ENCODE measurements at places on chromosomes 7 and 10. TPM values are rescaled to one million over a fixed set of nuclear protein-coding genes. Genes with fewer than 3 reads are reported as not detected.

DNA sequence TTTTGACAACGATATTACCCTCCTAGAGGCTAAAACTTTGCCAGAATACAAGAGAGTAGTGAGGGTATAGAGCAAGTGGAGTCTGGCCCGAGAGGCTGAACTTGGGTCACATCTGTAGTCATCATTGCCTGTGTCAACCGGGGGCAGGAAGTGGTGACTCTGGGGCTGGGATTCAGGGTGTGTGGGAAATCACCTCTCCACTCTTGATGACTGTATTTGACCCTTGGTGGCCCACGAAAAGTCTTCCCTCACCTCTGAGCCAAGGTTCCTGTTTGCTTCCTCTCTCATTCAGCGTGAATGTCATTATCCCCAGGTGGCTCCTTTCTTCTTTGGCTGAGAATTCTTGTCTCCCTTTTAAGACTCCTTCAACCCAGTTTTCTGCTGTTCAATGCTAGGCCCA is 240.4 kb downstream of the ABCA13 start:
- peak; percentile 1 for DNase-seq

- no peak for DNase-seq
These were observed 900 bp downstream of the MKLN1 start for GRCh38 chr7:131328377-131329175.

DNA sequence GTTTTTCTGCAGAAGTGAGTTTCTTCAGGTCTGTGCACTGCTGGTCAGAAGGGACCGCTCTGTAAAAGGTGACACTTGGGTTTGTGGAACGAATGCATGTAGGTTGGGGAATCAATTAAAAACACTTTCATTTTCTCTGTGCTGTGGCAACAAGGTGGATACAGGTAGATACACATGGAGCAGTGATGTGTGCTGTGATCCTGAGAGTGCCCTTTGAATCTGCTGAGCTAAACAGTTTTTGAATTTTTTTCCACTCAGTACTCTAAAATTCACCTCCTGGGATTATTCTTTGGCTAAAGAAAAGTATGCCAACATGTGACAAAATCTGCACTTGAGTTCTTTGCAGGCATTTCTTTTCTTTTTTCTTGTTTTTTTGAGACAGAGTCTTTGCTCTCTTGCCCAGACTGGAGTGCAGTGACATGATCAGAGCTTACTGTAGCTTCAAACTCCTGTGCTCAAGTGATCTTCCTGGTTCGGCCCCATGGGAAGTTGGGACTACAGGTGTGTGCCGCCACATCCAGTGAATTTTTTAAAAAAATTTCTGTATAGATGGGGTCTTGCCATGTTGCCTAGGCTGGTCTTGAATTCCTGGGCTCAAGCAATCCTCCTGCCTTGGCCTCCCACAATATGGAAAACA is 338.9 kb downstream of the EXOC4 start:
- DNase-seq: no peak

GRCh38 chr7:144908943-144909556 is 73.2 kb upstream of the TPK1 start:
- DNase-seq: no peak

- no peak for DNase-seq
These were observed 87.0 kb downstream of the SUGCT start for GRCh38 chr7:40221836-40222235.

DNA sequence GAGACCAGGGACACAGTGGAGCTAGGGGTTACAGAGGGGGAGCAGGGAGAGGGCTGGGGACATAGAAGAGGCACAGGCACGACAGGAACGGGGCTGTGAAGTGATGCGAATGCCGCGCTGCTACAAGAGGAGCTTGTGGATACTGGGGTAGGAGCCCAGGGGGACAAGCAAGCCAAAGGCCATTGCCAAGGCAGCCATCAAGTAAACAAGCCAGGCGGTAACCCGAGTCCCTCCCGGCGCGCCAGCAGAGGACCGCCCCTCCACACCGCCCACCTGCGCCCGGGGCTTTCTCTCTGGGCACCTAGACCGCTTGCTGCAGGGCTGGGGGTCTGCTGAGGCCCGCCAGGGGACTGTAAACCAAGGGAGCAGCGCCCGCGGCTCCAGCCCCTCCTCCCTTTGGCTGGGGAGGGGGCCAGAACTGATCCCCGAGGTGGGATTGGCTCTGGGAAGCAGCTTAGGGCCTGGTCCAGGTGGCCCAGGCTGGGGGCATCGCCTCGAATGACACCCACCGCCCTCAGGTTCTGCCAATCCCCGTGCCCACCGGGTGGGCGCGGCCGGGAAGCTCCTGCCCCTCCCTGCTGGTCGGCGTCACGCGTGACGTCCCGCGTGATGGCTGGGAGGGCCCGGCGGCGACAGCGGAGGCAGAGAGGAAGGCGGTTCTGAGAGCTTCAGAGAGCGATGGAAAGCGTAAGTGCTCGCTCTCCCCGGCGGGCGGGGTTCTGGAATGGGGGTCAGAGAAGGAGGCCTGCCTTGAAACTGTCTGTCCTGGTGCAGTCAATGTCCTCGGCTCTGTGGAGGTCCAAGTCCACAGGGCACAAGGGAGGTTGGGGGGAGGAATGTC is 982 bp downstream of the SFXN3 start:
- peak; percentile 71 for DNase-seq

- no peak for DNase-seq
These were observed 763.7 kb upstream of the MBL2 start for GRCh38 chr10:53536322-53536721.

DNA sequence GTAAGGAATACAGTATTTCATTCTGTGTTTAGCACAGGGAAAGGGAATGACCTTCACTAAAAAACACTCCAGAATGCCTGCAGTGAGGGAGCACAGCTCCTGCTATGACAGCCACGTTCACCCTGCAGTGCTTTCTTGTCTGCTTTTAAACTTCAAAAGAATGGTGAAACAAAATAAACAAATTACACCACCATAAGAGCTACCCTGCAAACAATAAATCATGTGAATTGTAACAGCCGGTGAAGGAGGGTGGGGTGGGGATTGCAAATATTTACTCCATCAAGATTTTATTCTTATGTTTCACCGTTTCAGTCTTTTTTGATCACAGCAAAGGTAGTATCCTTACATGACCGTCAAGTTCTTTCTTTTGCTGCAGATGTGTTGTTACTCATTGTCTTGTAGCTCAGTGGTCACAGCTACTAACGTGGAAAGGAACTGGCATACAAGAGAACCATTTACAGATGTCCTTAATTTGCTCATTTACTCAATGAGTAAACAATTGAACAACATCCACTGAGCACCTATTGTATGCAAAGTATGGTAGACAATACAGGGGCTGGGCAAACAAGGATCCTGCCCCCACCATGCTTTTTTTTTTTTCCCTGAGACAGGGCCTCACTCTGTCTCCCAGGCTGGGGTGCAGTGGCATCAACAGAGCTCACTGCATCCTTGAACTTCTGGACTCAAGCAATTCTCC is 4.1 kb upstream of the CHN2 start:
- no peak for DNase-seq

GRCh38 chr10:110858297-110858934 is 13.3 kb upstream of the PDCD4 start:
- no peak for DNase-seq

- DNase-seq: no peak
These were observed 331.4 kb downstream of the ELMO1 start for GRCh38 chr7:37117292-37117691.

GRCh38 chr7:81256991-81257390 is 338.1 kb upstream of the SEMA3C start:
- DNase-seq: no peak

- DNase-seq: no peak
These were observed 57.4 kb downstream of the INPP5A start for GRCh38 chr10:132595021-132595420.

- DNase-seq: no peak
These were observed 83.3 kb upstream of the KLF6 start for GRCh38 chr10:3868271-3868664.

DNA sequence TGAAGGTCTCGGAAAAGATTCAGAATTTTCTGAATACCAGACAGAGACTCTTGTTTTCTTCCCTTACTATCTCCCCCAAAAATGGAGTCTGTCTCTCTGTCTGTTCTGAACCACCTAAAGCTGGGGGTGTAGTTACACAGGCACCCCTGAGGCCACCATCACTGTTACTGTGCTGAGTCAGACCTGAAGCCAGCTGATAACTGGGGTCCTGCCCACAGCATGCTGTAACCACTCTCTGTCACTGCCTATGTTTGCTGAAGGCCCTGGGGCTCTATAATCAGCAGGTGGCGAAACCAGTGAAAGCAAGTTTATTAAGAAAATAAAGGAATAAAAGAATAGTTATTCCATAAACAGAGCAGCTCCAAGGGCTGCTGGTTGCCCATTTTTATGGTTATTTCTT is 575.2 kb upstream of the POT1 start:
- DNase-seq: no peak

GRCh38 chr10:68668231-68668630 is 52.8 kb upstream of the CCAR1 start:
- no peak for DNase-seq

DNA sequence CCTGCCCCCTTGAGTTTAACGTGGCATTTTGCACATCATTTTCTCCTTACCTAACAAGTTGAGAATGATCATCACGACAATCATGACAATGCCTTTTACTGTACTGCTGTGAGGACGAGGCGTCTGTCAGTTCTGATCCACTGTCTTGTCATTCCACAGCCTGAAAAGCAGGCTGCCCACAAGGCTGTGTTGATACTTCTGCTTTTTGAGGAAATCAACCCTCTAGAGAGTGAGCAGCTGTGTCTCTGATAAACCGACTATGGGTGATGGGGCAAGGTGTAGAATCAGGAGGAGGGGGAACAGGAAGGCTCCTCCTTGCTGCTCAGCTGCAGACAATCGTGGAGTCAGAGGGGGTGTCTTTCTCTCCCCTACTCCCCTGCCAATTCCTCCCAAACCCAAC is 30.6 kb upstream of the C10orf120 start:
- no peak for DNase-seq

DNA sequence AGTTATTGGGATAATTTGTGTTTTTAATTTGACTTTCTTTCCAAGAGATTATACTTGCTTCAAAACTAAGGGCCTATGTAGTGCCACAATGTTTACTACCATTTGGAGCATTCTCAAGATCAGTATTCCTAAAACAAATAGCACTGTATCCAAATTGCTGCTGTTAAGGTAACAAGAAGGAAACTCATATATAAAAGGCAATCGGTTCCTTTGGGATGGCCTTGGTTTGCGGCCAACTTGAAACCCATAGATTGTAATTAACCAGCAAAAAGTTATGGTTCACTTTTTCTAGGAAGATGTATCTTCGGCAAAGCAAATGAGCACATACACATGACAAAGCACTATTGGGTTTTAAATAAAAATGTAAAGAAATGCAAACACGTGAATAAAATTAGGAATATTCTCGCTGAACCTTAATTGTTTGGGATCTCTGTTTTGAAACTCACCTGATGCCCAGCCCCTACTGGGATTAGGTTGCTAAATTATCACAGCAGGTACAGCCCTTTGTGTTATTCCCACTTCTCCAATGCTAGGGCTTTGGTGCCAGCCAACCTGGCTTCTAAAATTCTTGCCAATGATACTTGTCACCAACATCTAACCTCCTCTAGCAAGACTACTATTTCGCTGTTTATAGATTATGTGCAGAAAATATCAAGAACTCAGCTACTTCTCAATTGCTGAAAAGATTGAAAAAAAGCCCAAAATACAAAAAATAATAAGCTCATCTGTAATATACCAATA is 16.0 kb downstream of the CDNF start:
- DNase-seq: no peak

DNA sequence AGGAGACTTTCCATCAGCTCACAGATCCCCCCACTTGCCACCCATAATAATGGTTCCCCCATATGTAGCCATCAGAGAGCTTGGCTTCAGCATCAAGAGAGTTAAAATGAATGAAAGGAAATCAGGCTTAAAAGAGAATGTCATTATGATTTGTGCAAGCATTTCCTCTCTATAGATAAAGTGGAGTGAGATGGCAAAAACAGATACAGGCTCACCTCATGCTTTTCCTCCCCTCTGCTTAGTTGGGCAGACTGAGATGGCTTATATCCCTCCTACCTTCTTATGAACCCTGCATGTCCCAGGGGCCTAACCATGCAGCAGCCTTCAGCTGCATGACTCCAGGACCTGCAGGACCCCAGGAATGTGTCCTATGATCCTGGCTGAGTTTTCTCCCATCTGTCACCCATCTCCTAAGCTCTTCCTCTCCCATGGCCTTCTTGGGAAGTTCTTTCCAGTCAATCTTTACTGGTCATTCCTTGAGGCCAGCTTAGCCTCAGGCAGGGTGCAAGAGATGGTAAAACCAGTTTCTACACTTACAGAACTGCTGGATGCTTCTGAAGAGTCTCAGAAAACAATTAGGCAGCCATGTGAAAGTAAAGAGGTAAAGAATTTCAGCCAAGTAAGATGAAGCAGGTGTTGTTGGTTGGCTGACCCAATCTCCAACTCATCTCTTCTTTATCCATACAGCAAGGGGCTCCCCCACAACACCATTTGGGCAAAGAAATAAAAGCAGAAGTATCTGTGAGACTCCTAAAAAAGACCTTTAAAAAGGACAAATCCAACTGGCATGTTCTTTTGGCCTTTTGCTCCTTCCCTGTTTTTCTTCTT is 159.7 kb downstream of the RTKN2 start:
- DNase-seq: no peak

- DNase-seq: no peak
These were observed 1.8 kb downstream of the IGFBP3 start for GRCh38 chr7:45919231-45919784.

- DNase-seq: no peak
These were observed 91.3 kb upstream of the ABI1 start for GRCh38 chr10:26952094-26952493.

DNA sequence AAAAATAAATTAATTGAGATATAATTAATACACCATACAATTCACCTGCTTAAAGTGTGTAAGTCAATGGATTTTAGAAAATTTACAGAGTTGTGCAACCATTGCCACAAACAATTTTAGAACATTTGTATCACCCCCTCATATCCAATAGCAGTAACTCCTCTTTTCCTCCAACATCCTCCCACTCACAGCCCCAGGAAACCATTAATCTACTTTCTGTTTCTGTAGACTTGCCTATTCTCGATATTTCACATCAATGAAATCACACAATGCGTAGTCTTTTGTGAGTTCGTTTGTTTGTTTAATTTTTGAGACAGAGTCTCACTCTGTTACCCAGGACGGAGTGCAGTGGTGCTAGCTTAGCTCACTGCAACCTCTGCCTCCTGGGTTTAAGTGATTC is 13.7 kb upstream of the HERC4 start:
- no peak for DNase-seq

DNA sequence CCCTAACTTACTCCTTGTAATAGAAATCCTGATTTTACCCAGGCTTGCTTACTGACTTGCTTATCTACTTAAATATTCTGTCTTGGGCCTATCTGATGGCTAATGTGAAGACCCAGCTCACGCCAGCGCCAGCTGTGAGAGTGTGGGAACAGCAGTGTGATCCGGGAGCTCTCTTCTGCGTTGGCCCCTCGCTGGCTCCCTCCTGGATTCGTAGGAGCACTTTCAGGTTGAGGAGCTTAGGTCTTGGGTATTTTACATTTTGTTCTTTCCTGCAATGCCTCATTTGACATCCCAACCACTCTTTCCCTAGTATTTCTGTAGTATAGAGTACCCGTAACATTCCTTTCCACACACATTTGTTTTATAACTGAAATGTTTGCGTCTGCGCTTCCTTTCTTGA is 51.7 kb downstream of the CREM start:
- DNase-seq: no peak

The CALCR gene
- total RNA-seq: not detected

The ACTR3C gene
- total RNA-seq: 8.2 TPM

The HOXA4 gene
- total RNA-seq: not detected

The EVX1 gene
- not detected for total RNA-seq

The SNX10 gene
- 48.3 TPM for total RNA-seq

The ACBD7 gene
- total RNA-seq: 2.7 TPM

The ZNF425 gene
- total RNA-seq: 1.2 TPM

The SCIN gene
- not detected for total RNA-seq

The SFRP5 gene
- total RNA-seq: not detected
